Stimulated activated CD8-positive, alpha-beta memory T cell treated with anti-CD3 and anti-CD28 coated beads, Interleukin-15, amount 100 ng/mL, for 48 hours (primary cell): ENCODE measurements at places on chromosomes 5 and 9.

- DNase-seq = no peak
These were observed 96.3 kb downstream of the ERCC6L2 start for GRCh38 chr9:95971815-95972214.

DNA sequence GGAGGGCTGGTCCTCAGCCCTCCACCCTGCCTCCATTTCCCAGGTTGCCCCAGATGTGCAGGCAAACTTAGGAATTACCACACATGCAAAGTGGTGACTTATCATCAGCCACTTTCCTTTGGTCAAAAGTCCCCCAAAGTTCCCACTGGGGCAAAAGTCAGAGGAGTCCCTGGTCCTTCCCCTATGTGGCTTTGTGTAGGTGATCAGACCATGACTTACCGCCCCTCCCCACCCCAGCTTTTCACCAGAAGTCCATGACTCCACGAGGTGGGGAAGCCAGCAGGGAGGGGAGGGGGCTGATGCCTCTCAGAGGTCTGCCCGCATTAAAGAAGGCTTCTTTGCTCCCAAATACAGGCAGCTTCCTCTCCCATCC lies 5.8 kb downstream of the TRAF1 start:
- peak; percentile 60 for DNase-seq

DNA sequence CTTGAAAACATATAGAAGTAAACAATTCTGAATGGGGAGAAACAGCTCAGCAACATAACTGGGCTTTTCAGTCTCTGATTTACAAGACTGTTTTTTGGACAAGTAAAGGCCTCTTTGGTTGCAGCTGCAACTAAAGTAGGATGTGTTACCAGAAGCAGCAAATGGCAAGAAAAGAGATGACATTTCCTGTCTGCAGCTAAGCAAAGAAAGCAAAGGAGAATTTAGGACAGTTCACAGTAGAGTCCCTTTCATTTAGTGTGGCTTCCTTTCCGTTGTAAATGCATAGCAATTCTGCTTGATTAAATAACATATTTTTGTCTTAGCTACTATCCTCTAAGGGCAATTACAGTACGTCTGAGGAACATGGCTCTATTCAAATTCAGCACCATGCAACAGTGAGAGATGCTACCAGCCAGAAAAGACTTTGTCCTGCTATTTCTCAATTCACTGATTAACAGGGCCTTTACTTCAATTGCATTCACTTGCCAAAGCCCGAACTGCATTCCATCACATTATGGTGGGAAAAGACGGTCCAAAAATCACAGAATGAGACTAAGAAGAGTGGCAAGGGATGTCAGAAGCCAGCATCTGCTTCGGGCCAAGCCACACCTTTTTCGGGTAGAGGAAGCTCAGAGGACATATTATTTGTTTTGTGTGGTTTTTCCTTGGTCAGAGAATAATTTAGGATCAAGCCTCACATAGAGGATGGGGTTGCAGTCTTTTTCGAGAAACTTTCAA lies 107.7 kb downstream of the SEMA6A start:
- DNase-seq = no peak

GRCh38 chr9:135299239-135299590 lies 180.4 kb upstream of the PPP1R26 start:
- DNase-seq = no peak

DNA sequence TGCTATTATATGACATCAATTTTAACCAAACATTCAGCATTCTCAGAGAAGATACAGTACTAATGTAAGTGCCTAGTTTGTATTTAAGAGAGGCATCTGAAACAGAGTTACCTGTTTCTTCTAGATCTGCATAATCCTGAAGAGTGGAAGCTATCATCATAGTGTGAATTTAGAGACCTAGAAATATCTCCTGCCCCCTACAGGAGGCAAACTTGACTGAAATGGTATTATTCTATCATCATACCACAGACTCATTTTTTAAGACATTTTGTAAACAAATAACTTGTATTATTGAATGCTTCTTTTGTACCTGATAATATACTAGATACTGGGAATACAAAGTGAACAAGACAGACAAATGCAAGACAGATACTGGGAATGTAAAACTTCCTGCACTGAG lies 216.8 kb upstream of the RPS23 start:
- no peak for DNase-seq

DNA sequence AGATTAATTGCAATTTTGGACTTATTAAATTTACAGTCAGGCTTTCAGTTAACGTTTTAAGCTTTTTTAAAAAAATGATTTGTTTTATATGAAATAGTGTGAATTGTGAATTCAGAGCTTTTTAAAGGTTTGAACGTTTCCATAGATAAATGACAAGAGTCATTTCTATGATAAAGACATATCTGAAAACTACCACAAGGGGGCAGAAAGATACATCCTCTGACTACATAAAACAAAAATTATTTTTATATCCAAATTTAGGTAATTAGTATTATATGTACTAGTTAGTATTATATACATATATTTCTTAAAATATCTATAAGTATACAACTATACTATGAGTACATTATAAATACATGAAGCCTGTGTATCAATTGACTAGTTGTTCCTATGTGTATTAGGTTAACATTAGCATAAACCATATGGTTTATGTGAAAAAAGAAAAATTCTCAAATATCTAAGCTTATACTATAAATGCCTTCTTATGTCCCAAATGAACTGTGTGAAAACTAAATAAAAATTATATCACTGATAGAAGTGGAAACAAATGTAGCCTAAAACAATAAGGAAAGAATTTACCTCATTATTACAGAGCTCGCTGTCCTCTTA lies 155.2 kb downstream of the MEF2C start:
- no peak for DNase-seq

DNA sequence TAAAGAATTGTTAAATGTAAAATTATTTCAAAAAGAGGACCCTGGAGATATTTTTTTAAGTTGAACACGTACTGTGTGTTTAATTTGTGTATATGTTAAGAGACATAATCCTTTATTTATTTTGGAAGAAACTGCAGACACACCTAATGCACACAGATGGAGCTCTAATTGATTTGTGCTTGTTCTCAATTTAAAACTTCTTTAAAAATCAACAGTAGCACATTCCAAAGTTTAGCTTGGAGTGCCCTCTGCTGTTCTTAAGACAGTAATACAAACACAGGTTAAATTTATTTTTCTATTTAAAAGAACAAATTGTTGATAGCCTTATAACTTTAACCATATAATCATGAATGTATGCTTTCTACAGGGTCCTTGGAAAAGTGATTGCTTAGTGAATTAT lies 277.6 kb upstream of the ADAMTS16 start:
- no peak for DNase-seq

GRCh38 chr9:18606281-18606680 lies 132.3 kb downstream of the ADAMTSL1 start:
- DNase-seq = no peak

GRCh38 chr9:72477930-72478518 lies 43.4 kb upstream of the TMC1 start:
- DNase-seq = no peak

GRCh38 chr5:108529381-108529780 lies 147.5 kb upstream of the FBXL17 start:
- no peak for DNase-seq

DNA sequence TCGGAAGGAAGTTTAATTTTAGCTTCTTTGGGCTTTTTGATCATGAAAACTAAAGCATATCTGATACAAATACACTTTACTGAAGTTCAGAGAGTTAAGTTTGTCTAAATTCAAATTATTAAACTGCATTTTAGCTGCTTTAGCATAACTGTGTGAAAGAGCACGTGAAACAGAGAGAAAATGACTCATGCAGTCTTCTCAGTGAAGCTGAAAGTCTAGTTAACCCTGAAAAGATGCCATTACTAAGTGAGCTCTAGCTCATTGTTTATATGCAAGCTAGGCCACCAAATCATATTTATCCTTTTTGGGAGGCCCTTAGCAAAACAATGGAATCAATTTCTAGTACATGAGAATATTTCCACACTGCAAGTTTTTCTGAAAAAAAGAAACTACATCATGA lies 27.6 kb downstream of the TPD52L3 start:
- no peak for DNase-seq

DNA sequence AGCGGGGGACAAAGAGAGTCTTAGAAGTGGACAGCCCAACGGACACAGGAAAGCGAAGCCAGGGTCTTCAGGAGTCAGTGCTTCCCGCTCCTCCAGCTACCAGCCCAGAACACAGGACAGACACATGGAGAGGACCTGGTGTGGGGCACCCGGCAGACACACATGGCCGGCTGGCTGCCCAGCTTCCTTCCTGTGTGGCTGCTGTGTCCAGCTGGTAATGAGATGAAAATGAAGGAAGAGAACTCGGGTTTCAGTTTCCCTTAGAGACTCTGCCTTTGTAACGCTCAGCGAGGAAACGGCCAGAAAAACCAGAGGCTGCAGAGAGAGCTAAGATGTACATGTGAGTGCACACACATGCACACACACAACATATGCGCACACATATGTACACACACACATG lies 87.5 kb downstream of the SECISBP2 start:
- no peak for DNase-seq

DNA sequence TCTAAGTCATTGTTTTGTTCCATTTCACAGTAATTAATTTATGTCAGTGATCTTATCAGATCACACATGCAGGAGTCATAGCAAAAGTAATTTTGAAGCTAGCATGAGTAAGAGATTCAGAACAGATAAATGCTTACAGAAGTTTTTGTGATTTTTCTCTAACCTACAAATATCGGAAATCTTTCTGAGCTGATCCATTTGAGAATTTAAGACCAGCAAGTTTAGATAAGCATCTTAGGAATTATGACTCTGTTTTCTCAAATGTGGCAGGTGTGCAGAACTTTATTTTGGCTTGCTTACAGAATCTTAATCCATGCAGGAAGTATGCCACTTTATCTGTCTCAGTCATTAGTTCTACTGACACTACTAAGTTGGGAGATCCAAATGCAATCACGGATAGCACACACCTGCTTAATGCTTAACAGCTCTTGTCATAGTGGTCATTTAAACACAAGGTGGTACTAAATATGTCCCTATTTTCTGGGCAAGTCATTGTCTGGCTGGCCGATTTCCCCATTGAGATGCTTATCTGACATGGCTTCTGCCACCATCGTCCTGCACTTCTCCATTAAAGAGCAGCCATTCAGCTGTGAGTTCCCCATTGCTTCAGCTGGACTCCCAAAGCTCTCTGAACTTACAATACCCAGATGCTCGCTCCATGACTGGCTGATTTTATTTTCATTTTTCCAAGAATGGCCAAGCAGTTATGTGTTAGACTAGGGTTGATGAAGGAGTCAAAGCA lies 305.4 kb upstream of the NUDT12 start:
- no peak for DNase-seq

- DNase-seq = no peak
These were observed 63.9 kb downstream of the MAT2B start for GRCh38 chr5:163569284-163569683.

DNA sequence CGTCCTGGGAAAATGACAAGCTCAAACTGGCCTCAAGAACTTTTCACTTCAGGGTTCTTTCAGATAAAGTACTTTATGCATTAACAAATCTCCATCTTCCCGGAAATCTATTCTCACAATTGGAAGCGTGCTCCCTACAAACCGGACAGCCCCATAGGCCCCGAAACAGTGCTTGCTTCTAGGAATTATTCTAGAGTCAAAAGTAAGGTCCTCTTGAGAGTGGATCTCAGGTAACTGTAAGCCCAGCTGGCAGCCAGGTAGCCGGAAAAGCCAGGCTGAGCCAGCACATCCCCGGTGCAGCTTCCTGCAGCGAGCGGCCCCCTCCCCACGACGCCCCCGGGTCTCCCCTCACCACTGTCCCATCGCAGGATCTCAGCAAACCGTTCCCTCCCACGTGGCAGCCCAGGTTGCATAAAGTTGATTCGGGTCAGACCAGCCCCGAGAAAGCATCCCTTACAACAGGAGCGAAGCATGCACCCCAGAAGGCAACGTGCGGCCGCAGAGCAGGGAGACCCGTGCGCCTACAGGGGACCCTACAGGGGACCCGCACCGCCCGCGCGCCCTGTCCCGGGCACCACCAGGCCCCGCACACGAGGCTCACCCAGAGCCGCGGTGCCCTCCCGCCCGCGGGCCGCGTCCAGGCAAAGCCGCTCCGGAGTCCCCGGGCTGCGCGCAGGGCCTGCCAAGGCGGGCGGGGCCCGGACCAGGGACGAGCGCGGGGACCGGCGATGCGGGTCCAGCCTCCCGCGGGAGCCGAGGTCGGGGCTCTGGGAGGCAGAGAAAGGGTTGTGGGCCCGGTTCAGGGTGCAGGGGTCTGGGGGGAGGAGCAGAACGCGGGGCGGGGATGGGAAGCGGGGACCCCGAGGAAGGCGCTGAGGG lies 920 bp downstream of the LPCAT1 start:
- DNase-seq = no peak

- DNase-seq = no peak
These were observed 207.4 kb downstream of the DAB2IP start for GRCh38 chr9:121858788-121859187.

DNA sequence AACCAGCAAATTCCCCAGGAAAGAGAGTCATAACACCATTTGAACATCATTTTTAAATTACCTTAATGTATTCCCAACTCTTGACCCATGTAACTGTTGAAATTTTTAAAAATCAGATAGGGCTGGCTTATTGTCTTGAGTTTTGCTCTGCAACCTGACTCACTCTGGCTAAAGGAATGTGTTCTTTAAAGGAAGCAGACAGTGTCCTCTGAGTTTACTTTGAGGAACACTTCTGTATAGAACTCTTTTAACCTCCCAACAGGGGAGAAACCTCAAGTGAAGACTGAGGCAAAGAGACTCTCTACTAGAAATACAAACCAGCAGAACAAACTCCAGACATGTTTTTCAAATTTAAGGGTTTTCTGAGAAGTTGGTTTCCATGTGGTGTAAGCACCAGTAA lies 248.9 kb downstream of the CWC27 start:
- no peak for DNase-seq

DNA sequence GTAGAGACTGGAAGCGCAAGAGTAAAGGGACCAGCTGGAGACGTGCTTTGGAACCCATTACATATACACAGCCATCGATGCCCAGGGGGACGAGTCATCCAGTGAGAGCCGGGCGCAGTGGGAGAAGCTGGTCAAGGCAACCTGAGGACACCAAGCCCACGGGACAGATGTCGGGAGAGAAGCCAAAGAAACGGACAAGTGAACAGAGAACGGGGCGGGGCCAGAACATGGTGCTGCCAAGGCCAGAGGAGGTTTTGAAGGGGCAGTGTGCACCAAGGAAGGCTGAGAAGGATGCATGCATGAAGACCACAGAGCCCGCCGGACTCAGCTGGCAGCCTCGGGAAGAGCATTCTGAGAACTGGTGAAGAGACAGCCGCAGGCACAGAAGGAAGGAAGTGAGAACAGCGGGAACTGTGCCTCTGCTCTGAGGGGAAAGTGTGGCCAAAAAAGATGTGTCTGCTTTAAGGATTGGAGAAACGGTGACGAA lies 20.3 kb downstream of the CAMSAP1 start:
- no peak for DNase-seq

- no peak for DNase-seq
These were observed 60.1 kb downstream of the CDH18 start for GRCh38 chr5:19927919-19928318.

GRCh38 chr9:18111146-18111545 lies 362.8 kb upstream of the ADAMTSL1 start:
- no peak for DNase-seq

- no peak for DNase-seq
These were observed at the start of gene LRRC14B for GRCh38 chr5:191036-191948. Gene LRRC14B, plus strand, starts transcription at chr5:191495. Its CDS starts 44 bp downstream, at chr5:191539.

GRCh38 chr9:79598562-79599345 lies 27.0 kb downstream of the TLE4 start:
- DNase-seq = no peak
